ENCODE measurements at places on chromosomes 13 and 19.

DNA sequence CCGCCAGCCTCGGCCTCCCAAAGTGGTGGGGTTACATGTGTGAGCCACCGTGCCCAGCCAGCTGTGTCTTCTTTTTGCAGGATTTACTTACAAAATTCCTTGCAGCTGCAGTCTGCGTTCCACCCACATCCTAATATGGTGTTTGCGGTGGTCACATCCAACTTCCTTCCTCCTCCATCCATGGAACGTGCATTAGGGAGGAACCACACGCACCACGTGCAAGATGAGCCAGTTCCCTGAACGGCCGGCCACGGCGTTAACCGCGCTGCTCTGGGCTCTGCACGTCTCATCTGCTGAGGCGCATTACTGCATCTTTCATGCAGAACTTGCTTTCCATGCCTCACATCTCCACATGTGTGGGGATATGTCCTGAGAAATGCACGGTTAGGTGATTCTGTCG, 13.0 kb upstream of the SIGLEC11 start:
- no peak for DNase-seq

GRCh38 chr19:3669082-3669946, 31.0 kb downstream of the PIP5K1C start:
- no peak for DNase-seq

GRCh38 chr13:78192716-78193115, 274.1 kb upstream of the EDNRB start:
- DNase-seq: no peak

- DNase-seq: no peak
Observed at GRCh38 chr13:86087244-86087643, 288.0 kb upstream of the SLITRK6 start.

GRCh38 chr13:83085186-83085900, 796.9 kb downstream of the SLITRK1 start:
- no peak for DNase-seq

DNA sequence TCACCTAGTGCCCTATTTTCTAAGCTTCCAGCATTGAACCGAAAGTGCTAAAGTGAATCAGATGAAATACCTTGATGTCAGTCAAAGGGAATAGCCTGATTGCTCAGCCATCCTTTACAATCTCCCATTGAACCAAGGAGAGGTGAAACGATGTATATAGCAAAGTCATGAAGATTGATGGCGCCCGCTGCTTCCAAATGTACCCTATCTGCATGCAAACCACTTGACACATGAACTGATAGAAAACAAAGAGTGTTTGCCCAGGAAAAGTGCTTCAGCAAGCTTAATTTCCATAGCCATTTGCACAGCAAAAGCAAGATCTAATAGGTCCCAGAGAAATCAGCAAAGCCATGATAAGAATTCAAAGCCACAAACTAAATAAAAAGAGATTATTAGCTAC, 624.9 kb upstream of the PCDH9 start:
- no peak for DNase-seq

- DNase-seq: no peak
Observed at GRCh38 chr13:113121183-113121927, 1.2 kb upstream of the F10 start.

GRCh38 chr13:71962735-71963134, 95.7 kb upstream of the DACH1 start:
- DNase-seq: no peak

DNA sequence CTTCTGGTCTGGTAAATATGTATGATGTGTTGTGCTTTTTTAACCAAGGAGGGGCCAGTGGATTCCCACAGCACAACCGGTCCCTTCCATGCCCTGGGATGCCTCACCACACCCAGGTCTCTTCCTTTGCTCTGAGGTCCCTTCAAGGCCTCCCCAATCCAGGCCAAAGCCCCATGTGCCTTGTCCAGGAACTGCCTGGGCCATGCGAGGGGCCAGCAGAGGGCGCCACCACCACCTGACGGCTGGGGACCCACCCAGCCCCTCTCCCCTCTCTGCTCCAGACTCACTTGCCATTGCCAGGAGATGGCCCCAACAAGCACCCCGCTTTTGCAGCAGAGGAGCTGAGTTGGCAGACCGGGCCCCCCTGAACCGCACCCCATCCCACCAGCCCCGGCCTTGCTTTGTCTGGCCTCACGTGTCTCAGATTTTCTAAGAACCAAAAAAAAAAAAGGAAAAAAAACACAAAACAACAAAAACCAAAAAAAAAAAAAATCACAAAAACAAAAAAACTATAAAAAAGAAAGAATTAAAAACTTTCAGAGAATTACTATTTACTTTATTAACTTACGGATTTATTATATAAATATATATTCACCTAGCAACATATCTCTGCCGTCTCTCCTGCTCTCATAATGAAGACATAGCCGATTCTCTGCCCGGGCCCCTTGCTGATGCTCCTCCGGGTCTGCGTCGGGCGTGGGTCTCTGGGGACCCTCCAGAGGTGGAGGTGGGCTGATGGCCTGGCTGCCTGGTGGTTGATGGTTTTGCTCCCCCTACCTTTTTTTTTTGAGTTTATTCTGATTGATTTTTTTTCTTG, 14.4 kb downstream of the CAPN12 start:
- no peak for DNase-seq

DNA sequence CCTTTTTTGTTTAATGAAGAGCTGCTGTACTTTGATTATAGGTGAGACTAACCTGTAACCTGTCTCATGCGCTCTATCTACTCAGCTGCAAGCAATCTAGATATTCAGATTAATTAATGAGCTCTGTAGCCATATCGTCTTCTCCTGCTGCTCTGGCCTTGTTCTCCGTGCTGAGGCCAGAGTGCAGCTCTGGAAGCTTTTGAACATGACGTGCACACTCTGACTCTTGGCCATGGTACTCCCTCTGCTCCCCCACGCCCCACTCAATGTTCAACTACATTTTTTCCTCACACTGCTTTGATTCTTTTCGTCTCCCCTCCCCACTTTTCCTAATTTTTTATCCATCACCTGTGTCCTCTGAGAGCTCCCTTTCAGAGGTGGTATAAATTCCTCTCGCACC, 751.8 kb downstream of the FGF9 start:
- no peak for DNase-seq

GRCh38 chr19:10977742-10978092, 16.9 kb downstream of the SMARCA4 start:
- DNase-seq: no peak

DNA sequence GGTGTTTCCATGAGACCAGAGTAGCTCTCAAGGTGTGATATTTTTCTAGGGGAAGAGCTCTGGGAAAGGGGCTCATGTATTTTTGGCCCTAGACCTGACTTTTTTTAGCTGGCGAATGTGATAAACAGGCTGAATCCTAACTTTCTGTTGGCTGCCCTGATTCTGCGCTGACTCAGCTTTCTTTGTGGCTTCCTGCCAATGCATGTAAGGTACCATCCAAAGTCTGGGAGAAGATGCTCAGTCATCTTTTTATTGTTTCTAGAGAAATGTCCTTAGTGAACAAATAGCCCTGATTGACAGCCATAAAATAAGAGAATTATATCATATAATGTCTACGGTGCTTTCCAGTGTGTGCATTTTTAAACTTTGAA, 113.6 kb upstream of the MBNL2 start:
- DNase-seq: no peak

GRCh38 chr13:111066544-111066943, 48.6 kb upstream of the ARHGEF7 start:
- no peak for DNase-seq

DNA sequence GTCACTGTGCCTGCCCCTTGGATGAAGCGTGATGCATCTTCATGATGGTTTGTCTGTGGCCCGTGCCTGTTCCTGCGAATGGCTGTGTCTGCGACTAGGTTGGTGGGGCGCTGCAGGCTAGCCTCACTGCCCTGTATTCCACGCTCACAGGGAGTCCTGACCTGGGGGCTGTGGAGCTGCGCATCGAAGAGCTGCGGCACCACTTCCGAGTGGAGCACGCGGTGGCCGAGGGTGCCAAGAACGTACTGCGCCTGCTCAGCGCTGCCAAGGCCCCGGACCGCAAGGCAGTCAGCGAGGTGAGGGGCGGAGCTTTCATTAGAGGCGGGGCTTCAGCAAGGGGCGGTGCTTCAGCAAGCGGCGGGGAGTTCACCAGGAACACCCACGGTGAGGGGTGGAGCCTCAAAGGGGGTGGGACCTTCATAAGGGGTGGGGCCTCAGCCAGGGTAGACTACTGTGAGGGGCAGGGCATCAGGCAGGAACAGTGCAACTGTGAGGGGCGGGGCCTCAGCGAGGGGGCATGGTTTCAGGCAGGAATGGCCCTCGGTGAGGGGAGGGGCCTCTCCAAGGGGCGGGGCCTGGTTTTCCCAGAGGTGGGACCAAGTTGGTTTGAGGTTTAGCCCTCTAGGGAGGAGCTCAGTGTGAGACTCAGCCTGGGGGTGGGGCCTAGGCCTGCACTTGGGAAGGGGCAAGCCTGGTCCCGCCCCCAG, 17.2 kb downstream of the PKN1 start:
- DNase-seq: no peak

DNA sequence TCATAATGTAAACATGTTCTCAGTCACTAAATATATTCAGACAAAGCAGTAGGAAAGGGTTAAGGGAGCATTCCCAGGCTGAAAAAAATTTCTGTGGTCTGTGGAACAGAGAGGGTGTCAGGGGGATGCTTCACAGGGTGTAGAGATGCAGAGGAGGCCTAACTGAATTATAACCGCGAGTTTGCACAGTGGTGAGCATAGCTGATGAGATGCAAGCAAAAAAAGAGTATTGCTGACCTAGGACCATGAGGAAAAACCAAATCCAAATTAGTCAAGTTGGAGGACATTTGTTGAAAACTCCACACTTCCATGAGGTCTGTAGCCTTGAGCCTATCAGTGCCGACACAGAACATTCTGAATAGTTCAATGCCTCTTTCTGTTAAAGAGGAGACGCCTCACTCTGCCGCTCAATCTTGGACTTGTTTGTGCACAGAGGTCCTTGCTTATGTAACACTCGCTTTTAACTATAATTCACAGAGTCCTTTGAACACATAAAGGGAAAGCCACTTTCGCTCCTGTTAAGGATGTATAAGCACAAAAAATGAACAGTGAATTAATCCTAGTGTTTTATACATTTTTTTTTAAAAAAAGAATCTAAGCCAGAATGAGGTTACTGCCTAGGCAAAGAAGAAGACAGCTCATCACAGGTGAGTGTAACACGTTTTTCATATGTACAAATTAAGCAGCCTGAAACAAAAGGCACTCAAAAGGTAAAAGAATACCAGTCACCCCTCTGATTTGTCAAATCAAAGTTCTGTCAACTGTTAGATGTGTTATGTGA, 25.8 kb upstream of the INTS6 start:
- DNase-seq: no peak

- DNase-seq: no peak
Observed at GRCh38 chr19:57239982-57240310, 486 bp upstream of the ZNF805 start.

DNA sequence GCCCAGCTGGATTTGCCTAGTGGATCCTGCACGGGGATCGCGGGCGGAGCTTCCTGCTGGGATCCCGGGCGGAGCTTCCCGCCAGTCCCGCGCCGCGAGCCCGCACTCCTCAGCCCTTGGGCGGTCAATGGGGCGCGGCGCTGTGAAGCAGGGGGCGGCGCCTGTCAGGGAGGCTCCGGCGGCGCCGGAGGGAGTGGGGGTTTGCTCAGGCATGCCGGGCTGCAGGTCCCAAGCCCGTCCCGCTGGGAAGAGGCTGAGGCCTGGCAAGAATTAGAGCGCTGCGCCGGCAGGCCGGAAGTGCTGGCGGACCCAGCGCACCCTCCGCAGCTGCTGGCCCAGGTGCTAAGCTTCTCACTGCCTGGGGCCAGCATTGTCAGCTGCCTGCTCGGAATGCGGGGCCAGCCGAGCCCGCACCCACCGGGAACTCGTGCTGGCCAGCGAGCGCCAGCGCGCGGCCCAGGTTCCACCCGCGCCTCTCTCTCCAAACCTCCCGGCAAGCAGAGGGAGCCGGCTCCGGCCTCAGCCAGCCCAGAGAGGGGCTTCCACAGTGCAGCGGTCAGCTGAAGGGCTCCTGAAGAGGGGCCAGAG, 119.6 kb downstream of the PRR20E start:
- no peak for DNase-seq

DNA sequence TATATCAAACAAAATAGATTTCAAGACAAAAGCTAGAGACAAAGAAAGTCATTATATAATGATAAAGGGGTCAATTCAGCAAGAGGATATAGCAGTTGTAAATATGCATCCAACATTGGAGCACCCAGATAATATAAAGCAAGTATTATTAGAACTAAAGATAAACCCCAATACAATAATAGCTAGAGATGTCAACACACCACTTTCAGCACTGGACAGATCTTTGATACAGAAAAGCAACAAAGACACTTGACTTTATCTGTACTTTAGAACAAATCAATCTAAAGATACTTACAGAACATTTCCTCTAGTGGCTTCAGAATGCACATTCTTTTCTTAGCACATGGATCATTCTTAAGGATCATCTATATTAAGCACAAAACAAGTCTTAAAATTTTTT, 59.1 kb upstream of the TEX29 start:
- no peak for DNase-seq

DNA sequence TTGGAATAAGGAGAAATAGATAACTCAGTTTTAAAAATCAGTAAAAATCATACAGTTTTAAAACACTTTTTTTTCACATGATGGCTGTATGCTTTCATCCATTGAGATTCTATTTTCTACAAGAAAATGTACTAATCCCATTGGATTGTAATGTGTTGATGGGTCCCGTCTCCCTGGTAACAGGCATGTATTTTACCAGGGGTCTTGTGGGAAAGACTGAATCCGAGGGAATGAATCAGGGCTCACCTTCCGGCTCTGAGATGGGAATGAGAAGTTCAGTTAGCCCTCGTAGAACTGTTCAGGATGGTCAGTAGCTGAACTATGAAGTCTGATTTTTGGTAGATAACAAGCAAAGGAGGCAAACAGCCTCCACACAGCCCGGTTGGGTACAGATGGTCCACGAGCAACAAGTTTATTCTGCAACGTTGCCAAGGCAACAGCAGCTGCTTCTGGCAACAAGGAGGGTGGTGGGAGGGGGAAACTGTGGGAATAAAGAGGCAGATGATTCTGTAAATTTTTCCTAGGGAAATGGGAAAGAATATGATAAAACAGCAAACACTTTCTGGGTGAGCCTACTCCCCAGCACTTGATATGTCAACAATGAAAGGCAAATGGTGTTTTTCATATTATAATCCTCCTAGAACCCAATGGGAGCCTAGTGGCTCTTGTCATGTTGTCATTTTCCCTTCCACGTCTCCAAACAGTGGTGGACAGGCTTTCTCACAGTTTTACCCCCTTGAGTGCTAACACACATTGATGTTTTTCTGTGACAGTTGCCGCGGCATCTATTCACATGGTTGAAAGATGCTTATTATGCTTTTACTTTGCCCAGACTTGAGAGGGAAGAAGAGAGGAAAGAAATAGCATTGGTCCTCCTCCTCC, 12.4 kb upstream of the SIAH3 start:
- no peak for DNase-seq

GRCh38 chr13:94173312-94173854, 306.1 kb downstream of the DCT start:
- DNase-seq: no peak

DNA sequence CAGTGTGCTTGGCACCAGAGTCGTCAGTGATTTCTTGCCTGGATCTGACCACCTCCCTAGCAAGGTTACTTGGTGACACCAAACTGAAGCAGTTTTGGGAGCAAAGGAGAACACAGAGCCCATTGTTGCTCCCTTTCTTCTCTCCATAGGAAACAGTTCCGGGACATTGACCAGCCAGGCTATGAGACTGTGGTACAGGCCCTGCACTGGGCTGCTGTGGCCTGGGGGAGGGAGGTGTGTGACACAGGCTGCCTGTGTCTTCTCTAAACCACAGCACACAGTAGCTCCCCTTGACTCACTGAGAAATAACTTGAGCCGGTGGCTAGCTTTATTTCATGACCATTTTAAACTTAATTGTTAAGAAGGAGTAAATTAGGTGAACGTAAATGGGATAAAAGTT, 214.8 kb upstream of the UBL3 start:
- DNase-seq: no peak

Measured in NCI-H2081 treated with DMSO at 0.1 percent for 48 hours (cell line).